CD4-positive, alpha-beta T cell treated with Interleukin-10 for 1 hour (primary cell): ENCODE measurements at places on chromosomes 16 and 17.

DNA sequence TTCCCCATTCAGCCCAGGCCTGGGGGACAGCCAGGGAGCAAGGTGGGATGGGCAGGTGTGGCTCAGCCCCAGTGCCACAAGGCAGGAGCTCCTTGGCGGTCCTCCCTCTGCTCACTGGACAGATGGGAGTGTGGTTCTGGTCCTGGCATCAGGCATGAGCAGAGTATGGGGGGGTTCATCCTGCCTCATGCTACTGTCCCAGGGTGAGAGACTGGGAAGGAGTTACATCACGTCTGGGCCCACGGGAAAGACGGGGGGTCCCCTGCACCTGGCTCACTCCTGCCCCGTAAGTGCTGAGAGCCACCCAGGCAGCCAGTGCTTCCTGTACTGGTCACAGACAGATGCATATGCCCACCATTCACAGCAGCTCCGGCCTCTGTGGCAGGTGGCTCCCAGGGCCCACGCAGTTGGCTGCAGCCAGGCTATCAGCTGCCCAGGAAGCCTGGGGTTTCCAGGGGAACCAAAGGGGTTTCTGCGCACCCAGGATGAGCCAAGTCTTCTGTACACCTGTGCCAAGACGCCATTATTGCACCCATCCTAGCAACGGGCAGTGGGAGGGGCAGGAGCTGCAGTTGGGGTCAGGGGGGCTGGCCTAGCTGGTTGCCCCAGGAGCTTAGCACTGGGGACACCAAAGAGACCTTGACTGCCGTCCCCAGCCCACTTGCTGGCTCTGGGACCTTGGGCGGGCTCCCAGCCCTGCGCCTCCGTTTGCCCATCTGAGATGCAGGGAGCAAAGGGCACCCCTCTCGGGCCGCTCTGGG is 1.9 kb downstream of the BAIAP3 start:
- no peak for DNase-seq

DNA sequence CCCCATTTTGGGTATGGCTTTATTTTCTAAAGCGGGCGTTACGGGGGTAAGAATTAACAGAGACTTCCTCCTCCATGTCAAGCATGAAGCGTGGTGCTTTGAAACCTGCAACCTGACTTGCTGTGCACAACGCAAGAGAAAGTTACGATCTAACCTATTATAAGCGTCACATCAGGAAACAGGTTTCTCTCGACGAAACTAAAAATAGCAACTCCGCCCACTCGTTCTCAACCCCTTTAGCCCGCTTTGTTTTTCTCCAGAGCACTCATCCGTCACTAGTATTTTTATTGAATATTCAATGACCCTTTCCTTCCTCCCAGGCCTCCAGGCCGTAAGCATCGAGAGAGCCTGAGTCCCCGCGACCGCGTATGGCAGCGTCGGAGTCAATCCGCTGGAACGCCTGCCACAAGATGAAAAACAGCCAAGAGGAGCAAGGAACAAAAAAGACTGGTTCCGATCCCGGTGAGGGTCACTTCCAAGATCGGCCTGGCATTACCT is 555 bp downstream of the NUP88 start:
- peak; percentile 83 for DNase-seq

- no peak for DNase-seq
These were observed 55.1 kb downstream of the ZNRF1 start for GRCh38 chr16:75053791-75054555.

DNA sequence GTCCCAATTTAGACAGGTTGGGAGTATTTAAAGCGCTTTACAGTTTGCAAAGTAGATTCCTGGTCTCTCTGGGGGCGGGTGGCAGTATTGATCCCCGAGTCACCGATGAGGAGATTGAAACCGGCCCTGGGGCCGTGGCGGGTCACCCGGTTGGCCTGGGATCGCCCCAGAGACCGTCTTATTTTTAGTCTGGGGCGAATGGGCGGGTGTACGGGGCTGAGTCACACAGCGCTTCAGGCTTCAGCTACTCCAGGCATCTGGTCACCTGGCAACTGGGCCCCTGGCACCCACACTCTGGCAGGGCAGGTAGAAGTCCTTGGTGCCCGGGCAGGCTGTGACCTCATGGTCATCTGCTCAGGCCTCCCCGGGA is 669 bp downstream of the MIEF2 start:
- DNase-seq: no peak

GRCh38 chr17:45787044-45787443 is 2.9 kb downstream of the CRHR1 start:
- DNase-seq: no peak
